ENCODE measurements at places on chromosomes 6 and 20.

DNA sequence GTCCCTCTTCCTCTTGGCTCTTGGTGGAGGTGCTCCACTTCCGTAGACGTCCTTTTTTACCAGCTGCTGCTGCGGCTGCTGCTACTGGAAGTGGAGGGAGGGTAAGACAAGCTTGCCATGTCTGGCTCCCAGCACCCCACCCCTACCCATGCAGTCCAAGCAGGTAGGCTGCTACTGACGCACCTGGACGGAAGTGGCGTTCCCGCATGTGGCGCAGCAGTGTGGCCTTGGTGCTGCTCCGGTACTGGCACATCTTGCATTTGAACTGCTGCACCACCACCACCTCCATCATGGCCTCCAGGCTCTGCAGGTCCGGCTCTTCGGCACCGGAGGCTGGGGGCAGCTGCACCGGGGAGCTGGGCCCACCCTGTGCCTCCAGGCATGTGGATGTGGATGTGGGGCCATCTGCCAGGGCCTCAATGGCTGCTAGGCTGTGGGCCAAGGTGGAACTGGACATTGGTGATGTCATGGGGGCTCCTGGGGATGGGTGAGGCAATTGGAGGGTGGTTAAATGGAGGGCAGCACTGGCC, 4.4 kb downstream of the ZNF335 start:
- DNase-seq: no peak

DNA sequence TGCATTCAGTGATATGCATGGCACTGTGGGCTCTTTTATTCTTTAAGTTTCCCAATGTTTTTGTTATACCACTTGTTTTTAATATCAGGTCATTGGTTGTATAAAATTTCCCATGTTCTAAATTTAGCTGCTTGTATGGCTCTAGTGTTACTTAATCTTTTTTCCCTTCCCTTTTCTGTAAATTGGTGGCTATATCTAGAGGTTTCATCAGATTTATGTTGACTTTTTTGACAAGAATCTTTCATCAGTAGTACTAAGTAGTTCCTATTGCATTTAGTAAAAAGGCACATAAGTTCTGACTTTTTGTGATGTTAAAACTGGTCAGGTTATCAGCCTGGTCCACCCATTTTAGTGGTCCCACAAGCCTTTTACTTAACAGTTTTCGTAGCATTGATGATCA, 51.1 kb downstream of the MMS22L start:
- DNase-seq: no peak

DNA sequence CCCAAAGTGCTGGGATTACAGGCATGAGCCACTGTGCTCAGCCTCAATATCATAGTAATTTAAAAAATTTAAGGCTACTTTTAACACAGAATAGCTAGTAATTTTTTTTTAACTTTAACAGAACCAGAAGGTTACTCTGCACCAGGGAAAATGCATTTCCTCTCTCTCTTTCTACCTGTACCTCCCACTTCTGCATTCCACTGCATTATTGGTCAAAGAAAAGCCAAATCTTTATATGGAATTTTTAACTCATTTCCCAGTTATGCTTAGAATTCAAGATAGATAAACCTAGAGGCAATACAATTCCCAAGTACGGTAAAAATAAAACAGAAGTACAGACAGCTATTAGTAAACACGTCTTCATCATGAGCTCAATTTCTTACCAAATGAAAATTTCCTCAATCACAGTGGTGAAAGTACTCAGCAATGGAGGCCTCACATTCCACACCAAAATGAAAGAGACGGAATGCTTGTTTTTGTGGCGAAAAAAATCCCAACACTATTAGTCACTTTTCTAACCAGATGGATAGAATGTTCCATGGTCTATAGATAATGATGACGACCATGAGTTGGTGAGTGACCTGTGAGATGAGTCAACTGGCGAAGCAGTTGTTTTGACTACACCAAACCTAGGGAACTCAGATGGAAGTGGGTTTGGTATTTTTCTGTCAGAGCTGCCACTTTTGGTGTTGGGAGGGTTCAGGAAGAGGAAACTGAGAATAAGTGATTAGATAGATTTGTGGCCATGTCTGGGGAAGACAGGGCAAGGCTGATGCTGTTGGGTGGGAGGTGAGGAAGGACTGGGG, 104.7 kb upstream of the SGK1 start:
- DNase-seq: no peak

- no peak for DNase-seq
Observed at GRCh38 chr20:774016-774659, 5.8 kb upstream of the SLC52A3 start.

- DNase-seq: no peak
Observed at GRCh38 chr6:125236536-125237327, 65.0 kb downstream of the HDDC2 start.

DNA sequence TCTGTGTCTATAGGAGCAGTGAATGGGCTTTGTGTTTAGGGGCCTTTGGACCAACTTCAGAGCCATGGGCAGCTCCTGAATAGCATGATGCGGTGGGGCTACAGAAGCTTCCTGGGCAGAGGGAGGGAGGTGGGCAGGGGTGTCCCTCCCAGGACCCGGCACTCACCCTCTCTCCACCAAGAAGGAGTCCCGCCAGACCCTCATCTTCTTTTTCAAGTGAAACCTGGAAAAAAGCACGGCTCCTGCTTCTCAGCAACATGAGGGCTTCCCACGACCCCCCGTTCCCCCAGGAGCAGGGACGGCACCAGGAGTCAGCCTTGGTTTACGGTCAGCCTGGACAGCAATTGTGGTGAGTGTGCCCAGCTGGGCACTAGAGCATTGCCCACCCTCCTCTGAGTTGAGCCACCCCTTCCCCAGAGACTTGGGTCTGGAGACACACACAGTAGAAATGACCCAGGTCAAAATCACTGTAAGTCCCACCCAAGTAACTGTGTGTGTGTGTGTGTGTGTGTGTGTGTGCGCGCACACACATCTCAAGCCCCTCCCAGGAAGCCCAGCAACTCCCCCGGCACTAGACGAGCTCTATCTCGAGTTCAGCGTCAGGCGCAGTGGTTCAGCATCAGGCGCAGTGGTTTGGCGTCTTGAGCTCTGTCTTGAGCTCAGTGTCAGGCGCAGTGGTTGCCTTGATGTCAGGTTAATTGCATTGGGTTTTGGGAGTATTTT, 108.2 kb downstream of the SULF2 start:
- DNase-seq: no peak

DNA sequence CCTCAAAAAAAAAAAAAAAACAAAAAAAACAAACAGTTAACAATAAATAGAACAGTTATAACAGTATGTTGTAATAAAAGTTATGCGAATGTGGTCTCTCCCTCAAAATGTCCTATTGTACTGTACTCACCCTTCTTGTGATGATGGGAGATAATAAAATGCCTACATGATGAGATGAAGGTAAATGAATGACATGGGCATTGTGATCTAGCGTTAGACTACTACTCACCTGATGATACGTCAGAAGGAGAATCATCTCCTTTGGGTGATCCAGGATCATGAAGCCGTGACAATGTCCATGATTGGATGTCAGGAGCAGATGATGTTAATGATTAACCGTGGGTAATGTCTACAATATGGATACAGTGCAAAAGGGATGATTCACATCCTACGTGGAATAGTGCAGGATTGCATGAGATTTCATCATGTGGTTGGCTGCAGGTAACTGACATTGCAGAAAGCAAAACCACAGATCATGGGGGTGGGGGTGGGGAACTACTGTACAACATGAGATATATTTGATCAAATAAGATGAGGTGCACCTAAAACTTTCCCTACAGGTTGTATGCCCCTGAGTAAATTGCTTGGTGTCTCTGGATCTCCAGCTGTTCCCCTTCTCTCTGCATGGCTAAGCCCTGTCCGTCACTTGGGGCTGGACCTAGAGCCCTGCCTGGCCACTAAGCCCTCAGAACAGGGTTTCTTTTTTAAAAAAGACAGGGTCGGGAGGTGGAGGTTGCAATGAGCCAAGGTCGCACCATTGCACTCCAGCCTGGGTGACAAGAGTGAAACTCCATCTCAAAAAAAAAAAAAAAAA, 6.2 kb upstream of the RBCK1 start:
- DNase-seq: no peak
